ENCODE measurements at places on chromosomes 11 and 22.
A peak's percentile ranks its signal among the peaks of the same experiment; 100 is the strongest.

DNA sequence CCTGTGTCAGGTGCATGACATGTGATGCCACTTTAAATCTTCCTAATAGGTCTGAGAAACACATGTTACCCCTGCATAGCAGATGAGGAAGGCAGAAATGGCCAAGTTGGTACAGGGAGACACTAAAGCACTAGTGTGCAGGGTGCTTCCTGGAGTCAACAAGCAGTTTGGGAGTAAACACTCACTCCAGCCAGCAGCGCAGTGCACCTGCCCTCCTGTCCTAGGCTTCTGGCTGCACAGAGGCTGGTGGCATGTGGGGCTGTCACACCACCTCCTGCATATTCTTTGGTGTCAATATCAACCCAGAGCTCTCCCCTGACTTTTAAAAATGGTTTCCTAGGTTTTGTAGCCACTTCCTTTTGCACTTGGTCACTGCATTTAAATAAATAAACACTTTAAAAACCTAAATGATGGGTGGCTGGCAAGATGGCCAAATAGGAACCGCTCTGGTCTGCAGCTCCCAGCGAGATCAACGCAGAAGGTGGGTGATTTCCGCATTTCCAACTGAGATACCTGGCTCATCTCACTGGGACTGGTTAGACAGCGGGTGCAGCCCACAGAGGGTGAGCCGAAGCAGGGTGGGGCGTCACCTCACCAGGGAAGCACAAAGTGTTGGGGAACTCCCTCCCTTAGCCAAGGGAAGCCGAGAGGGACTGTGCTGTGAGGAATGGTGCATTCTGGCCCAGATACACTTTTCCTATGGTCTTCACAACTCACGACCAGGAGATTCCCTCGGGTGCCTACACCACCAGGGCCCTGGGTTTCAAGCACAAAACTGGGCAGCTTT, 33.5 kb downstream of the GAB4 start:
- no peak for DNase-seq

DNA sequence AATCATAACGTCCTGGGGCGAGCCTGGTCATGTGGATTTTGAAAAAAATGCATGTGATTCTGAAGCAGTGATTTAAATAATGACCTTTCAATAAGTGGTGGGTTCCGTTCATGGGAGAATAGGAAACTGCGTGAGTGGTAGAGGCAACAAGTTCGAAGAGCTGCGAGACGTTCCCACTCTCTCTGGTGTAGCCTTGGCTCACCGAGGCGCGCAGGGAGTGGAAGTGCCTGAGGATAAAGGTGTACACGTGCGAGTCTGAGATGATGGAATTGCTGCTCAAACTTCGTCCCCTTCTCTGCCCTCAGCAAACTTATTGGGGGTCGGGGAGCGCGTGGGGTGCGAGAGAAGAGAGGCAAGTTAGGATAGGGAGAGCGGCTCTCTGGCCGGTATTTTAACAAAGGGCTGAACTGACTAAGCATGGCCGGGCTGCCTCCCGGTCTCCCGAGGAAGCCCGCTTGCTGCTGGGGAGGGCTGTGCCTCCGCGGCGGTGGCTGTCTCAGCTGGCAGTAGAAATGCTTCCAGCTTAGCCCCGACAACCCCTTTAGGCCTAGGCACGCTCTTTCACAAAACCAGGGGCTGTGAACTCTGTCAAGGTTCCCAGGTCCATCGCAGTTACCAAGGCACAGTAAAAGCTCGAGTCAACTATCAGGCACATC, 875 bp upstream of the STT3A start:
- no peak for DNase-seq

- no peak for DNase-seq
Observed at GRCh38 chr11:2831781-2832532, 53.6 kb downstream of the CDKN1C start.

DNA sequence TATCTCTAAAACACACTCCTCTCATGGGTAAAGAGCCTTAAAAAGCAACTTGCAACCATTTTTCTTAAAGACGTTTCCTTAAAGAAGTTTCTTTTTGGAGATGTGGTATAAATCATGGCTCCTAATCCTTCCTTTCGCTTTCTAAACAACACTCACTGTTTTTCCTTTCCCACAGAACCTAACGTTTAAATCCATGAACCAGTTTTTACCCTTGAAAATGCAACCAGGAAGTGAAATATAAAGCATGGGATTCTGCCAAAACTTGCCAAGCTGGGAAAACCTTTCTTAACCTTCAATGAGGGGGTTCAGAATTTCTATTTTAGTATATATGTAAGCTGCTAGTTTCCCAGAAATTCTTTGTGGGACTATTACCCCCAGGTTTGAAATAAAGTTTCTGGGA, 8.6 kb downstream of the PLEKHA7 start:
- DNase-seq: no peak

DNA sequence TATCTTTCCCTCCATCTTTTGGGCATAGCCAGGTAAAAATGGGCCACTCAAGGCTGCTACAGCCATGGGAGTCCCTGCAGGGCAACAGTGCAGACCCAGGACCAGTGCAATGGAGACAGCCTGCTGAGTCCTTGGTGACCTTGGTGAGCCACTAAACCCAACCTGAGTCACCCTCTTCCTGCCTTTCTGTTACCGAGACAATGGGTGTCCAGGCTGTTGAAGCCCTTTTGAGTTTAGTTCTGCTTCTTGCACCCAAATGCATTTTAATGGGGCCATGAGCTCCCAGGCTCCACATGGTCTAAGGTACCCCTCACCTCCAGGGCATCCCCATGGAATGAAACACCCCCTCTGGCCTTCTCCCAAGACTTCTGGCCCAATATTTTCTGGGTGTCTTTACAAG, 874 bp upstream of the PLAAT4 start:
- no peak for DNase-seq

DNA sequence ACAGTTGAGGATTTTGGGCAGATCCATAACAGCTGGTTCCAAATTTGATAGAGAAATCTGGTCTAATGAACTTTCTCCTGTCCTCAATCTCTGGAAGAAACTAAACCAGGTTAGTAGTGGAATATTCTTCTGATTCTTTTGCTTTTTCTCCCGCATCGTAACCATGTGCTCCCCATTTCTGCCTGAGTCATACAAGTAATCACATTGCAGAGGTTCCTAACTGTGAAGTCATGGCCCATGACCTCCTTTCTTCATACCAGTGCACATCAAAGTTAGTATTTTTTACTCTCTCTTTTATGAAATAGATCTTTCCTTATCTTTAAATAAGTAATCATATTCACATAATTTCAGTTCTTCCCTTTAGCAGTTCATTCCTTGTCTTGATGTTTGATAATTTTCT, 249.0 kb downstream of the DYNC2H1 start:
- no peak for DNase-seq

DNA sequence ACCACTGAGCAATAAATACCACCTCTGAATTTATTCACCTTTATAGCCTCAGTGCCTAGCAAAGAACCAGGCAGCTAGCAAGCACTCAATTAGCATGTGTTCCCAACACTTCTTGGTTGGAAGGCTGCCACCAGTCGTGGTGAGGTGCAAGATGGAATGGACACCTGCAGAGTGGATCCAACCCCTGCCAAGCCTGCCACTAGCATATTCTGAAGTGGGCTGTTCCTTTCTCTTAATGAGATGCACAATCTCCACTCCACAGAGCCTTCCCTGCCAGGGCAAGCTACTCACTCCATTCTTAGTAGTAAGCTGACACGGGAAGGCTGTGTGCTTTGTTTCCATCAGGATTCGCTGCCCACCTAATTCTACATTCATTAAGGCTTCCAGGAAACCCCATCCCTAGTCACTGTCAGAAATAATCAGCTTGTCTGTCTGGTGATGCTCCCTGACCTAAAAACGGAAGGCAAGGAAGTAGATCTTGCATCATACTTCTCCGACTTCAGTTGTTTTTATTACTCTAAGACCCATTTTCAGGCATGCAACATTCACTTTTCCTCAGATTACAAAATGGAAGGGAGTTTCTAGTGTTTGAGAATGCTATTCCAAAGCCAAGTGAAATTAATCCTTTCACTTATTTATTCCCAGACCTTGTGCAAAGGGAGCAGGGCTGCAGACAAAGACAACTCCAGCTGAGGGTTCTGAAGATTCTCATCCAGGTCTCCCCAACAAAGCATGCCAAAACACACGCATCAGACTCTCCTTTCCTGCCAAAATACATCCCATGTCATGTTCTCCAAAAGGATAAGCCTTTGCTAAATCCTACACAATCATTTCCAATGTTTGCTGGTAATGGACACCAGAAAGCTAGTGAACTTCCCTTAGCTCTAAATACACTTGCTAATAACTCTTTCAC, 128.0 kb downstream of the TENM4 start:
- DNase-seq: peak; percentile 30

DNA sequence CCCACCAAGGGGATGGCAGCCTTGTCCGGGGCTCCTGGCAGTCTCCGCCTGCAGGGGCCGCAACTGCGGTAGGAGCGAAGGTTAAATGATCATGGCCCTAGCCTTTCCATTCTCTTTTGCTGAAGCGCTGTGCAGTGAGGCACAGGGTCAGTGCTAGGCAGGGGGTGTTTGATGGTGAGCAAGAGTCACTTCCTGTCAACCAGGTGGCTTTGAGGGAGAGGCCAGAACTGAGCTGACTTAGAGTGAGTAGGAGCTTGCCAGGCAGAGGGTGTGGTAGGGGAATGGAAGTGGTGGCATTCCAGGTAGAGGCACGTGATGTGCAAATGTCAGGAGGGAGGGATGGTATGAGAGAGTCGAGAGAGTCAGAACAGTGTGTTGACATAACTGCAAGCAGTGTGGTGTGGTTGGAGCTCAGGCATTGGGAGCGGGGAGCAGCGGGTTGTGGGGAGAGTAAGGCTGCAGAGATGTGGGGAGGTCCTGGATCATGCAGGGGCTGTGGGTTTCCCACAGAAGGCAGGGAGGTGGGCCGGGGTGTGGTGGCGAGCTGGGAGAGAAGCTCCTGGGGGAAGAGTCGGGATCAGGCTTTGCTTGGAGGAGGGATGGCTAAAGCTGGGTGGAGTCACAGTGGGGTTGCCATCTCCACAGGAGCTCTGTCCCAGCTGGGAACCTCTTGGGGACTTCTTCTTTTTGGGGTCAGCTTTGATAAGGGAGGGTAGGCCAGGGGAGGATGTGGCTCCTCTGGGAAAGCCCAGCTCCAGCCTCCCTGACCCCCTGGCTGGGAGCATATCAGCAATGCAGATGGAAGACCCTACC, 33.3 kb downstream of the AMPD3 start:
- no peak for DNase-seq

GRCh38 chr22:49629586-49630447, 197.9 kb downstream of the BRD1 start:
- peak; percentile 64 for DNase-seq

DNA sequence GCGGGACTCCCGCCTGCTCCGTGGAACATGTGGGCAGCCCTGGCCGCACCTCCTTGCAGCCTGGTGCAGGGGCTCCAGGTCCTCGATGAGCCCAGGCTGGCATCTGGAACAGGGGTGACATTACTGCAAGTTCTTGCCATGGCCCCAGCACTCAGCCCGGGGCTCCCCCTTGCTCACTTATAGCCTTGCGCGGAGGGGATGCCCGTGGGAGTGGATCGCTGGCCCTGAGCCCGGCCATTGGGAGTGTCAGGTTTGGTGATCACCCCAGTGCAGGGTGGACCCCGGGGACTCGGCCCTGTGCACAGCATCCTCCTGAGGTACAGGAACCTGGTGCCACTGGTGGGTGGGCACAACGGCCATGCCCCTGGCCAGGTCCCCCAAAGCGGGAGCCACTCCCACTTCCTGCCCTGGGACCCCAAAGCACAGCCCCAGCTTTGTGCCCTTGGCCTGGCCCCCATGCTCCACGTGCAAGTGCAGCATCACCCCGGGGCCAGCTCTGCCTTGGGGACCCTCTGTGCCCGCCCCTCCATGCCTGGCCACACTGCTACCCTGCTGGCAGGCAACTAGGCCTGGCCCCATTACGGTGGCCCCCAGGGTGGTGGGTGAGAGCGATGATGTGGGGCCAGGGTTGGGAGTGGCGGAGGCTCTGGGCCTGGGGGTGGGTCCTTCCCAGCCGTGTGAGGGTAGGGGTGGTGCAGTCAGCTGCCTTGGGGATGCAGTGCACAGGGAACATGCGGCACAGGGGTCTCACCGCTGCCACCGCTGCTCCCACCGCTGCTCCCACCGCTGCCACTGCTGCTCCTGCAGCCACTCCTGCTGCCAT, 439.8 kb downstream of the TBC1D22A start:
- DNase-seq: no peak

DNA sequence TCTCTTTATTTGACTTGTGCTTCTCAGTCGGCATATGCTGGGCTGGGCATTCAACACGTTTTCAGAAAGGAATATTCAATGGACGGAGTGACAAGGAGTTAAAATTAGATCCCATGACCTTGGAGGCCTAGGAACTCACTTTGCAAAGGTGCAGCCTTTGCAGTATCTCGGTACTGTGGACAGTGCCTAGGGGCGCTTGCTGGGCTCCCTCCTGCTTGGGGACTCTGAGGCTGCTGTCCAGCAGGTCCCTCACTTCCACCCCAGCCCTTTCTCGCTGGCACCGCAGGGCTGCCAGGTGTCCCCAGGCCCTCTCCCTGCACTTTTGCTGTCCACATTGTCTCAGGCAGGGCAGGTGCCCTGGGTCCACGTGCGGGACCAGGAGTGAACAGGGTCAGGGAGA, 255.5 kb upstream of the B3GAT1 start:
- no peak for DNase-seq

- DNase-seq: no peak
Observed at GRCh38 chr22:22099833-22100812, 117.5 kb upstream of the TOP3B start.

DNA sequence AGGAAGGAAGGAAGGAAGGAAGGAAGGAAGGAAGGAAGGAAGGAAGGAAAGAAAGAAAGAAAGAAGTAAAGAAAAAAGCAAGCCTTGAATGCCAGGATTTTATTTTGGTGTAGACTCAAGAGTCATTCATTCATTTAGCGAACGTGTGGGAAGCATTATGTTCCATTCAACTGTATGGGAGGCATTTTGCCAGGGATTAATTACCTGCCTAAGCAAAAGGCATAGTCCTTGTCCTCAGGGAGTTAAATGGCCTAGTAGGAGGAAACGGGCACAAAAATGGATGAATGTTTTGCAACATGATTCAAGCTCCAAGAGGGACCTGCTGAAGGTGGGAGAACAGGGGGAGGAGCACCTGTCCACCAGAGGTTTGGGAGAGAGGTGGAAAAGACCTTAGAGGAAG, 16.2 kb upstream of the ZNRF3 start:
- no peak for DNase-seq

DNA sequence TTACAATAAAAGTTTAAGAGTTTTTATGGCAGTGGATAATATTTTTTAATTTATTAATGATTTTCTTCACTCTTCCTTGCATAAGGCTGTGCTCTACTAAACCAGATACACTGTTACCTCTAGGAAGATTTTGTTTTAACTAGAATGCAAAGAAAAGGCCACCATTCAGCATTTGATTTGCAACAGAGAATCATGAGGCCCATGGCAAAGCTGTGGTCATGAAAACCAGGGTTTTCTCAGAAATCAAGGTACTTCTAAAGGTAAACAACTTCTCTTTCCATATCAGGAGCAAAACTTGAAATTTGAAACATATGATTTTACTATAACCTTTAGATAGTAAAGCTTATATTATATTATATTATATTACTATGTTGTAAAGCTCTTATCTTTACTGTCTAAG, 94.4 kb downstream of the FAM76B start:
- no peak for DNase-seq

GRCh38 chr22:43186272-43187170, at the start of gene TTLL12:
Gene TTLL12, minus strand, starts transcription at chr22:43187134. Its CDS starts 65 bp downstream, at chr22:43187069.
- DNase-seq: peak; percentile 76
